ENCODE measurements at places on chromosomes 2 and 18. TPM values are rescaled to one million over a fixed set of nuclear protein-coding genes. Genes with fewer than 3 reads are reported as not detected.
A peak's percentile ranks its signal among the peaks of the same experiment; 100 is the strongest.

GRCh38 chr2:109663721-109664120 is 49.6 kb downstream of the SOWAHC start:
- DNase-seq, result no peak

DNA sequence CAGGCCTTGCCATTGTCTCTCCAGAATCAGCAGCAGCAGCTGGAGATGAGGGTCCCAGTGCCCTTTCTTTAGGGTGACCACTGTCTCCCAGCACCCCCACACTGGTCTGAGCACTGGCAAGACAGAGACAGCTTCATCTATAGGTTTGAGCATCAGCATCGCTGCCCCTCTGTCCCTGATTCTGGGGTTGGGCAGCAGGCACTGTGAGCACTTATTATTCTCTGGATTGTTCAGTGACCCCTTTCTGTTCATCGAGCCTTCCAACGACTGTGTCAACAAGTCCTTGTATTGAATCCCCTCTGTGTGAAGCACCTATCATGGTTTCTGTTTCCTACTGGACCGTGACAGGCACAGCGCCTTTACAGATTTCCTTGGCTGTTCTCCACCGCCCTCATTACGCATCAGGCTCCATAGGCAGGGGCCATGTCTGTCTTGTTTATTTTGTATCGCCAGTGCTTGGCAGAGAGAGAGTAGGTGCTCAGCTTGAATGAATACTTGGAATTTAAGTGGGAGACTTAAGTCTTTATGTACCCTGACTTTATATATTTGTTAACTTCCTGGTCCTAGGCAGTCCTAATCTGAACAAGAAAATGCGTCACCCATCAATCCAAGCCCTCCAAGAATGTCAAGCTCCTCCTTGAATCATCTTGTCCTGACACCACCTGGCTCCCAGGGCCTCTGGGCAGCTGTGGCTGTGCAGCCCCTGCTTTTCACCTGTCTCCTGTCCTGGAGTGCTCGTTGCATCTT is 11.4 kb downstream of the MALL start:
- no peak for DNase-seq

GRCh38 chr2:190603374-190603773 is 45.5 kb upstream of the NAB1 start:
- DNase-seq, result no peak

DNA sequence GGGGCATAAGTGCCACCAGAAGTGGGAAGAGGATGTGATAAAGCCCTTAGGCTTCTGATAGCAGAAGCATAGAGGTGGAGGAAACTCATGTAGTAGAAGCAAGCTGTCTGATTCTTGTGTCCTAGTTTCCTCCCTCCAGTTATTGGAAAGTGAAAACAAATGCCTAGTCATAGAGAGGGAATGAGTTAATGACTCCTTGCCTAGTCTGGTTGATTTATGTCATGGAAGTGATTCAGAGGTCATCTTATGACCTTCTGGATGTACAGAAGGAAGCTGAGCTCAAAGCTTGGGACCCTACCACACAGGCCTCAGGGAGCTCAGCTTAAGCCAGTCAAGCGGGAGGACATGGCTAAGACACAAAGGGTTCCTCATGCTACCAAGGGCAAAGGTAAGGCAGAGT is 232.2 kb downstream of the THSD7B start:
- no peak for DNase-seq

- peak; percentile 81 for DNase-seq
Observed at GRCh38 chr2:38076710-38077430, 919 bp upstream of the CYP1B1 start.

GRCh38 chr2:196230061-196230854 is 58.9 kb upstream of the STK17B start:
- no peak for DNase-seq

DNA sequence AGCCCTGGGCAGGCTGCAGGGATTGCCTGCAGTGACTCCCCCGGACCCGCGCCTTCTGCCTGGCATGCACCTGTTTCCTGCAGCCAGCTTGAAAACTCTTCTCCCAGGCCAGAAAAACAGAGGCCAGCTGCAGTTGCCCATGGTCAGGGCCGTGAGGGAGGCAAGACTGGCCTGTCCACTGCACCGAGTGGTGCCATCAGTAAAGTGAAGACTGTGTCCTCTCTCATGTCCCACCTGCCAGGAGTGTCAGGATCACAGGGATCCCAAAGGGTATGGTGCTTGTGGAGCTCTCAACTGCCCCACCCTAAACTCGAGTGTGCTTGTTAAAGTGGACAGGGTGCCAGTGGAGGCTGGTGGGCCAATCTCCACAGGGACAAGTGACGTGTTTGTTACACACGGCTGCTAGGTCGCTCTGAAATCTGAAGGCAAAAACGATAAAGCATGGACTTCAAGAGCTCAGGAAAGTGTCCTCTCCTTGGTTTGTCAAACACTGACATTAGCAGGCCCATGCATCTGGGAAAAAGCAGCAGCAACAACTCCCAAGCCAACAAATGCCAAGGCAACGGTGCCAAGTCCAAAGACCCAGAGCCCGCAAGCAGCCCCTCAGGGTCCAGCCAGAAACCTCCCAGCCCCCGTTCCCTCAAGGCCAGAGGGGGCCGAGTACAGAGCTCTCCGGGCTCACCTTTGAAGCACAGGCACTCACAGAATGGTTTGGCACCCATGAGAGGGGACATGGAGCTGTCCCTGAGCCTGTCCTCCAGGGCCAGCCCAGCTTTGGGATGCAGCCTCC is 213.2 kb downstream of the HDAC4 start:
- DNase-seq, result no peak

DNA sequence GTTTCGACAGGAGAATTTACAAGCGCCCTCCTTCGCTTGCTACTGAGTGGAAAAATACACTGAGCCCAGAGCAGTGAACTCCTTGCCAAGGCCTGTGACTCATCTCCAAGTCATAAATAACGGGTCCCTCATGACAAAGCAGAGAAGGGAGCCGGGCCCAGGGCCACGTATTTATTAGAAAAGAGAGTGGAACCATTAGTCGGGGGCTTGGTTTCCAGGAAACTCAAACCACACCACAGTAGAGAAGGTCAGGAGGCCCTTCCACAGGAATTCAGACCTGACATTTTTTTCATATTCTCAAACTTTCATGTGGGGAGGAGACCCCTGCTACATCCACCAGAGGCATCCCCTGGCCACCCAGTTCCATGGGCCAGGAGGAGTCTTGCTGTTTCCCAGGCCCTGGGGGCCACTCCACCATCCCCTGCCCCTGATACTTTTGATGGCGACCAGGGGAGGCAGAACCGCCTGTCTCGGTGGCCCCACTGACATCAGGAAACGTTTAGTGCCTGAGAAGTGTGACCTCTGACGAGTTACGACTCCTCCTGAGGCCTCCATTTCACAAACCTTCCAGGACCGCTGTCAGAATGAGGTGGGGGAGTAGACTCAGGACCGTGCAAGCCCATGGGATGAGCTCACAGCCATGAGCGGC is 289.7 kb downstream of the DYSF start:
- DNase-seq, result no peak

DNA sequence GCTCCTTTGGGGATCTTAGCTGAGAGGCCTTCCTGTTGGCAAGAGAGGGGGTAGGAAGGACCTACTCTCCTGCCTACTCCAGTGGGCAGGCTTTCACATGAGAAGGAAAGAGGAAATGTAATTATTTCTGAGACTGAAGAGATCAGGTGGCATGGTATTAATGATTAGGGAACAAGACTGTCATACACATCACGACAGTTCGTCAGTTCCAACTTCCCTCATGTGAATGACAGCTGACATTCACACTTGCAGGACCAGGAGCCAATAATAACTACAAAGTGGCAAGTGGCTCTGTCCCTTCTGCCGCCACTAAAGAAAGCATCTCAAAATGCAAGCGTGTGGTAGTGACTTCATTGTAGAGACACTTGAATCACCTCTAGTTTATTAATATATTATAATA is 90.0 kb downstream of the ZCCHC2 start:
- no peak for DNase-seq

DNA sequence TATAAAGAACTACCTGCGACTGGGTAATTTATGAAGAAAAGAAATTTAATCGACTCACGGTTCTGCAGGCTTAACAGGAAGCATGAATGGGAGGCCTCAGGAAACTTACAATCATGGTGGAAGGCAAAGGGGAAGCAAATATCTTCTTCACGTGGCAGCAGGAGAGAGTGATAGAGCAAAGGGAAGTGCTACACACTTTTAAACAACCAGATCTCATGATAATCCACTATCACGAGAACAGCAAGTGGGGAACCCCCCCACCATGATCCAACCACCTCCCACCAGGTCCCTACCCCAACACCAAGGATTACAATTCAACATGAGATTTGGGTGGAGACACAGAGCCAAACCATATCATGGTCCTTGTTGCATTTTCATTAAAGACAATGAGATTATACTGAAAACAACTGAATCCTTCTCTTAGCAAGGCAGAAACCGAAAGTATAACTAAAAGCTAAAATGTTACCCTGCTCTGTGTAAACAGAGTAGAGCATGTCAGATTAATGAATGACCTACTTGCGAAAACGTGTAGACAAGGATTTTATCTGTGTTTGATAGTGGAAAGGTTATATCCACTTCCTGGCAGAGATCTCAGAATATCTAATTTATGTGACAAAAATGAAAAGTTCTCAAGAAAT is 60.1 kb upstream of the RBBP8 start:
- no peak for DNase-seq

GRCh38 chr18:26729008-26729407 is 136.5 kb downstream of the AQP4 start:
- DNase-seq, result no peak

DNA sequence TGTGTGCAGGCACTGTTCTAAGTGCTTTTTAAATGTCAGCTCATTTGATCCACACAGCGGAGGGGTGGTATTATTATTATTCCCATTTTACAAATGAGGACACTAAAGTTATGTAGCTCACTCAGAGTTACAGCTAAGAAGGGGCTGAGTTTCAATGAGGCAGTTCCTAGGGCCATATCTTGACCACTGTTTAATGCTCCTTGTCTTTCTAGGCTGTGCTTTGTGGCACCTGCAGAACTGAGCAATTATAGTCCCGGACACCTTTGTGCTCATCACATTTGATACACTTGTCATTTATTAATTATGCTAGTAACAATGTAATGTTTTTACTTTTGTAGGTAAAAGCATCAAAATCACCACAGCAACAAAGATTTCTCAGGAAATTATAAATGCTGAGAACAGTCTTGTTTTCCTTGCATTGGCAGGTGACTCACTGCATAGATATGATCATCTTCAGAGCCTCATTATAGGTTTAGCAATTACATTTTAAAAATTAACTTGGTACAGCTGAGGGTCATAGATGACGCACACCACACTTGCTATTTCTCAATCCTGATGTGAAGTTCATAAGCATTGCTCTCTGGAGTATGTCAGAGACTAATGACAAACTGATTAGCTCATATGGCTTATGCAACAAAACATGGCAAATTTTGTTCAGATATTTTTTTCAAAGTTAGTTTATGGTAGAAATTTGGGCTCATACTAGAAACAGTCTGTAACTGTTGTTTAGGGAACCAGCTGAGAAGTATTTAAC is 366.8 kb downstream of the TGIF1 start:
- no peak for DNase-seq

Gene PRKRA
- total RNA-seq, result 24.7 TPM

Gene CGREF1
- total RNA-seq, result 0.36 TPM

Gene GPR17
- not detected for total RNA-seq

Gene LYPD6B
- total RNA-seq, result not detected

Gene ATOH8
- not detected for total RNA-seq

Data from natural killer cell treated with Interleukin-12 subunit alpha and Interleukin-12 subunit beta and Interleukin-15 and Interleukin-18, amount 100 ng/mL, for 72 hours (primary cell).